ENCODE measurements at places on chromosomes 2 and 18.
A peak's percentile ranks its signal among the peaks of the same experiment; 100 is the strongest.

- no peak for DNase-seq
Measured at GRCh38 chr2:42359304-42359964, 1.6 kb downstream of the COX7A2L start.

- DNase-seq, result peak; percentile 47
Measured at GRCh38 chr2:217650716-217651360, 352.0 kb downstream of the TNS1 start.

GRCh38 chr2:191637182-191638078 lies 40.5 kb upstream of the NABP1 start:
- peak; percentile 62 for DNase-seq

GRCh38 chr2:44061876-44062275 lies 66.1 kb upstream of the LRPPRC start:
- DNase-seq, result no peak

DNA sequence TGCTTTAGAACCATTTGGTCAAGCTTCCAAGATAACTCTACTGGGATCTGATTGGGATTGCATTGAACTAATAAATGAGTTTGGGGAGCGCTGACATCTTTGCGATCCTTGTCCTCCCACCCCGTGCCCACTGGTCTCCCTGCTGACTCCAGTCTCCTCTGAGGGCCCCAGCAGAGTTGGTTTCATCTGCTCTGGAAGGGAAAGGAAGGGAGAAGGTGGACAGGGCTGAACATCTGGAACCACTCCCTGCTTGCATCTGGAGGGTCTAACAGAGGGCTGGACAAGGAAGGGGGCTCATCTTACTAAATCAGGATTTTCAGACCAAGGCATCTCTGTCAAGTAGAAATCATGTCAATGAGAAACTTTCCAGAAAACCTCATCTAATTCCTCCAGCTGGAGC lies 12.8 kb downstream of the GBX2 start:
- no peak for DNase-seq

DNA sequence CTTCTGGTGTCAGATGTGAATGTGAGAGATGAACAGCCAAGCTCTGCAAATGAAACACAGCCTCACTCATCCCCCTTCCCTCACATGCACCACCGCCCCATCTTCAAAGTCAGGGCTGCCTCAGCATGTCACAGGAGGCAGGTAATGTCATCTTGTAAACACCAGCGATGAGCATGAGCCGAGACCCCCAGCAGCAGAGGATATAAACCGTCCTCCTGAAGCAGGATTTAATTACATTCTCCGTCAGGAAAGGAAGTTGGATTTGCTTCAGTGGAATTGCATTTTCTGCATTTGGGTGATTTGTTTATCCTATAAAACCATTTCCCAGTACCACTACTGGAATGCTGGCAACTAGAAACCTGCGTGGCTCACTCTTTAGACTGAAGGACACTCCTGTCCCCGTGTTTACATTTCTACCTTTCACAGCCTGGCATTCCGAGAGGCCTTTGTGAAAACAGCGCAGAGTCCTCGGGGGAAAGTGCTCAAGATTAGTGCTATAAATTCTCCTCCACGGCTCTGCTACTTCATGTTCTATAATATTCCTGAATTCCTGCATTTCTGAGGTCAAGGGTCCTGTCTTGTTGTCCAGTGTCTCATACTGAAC lies 619.2 kb downstream of the IRS1 start:
- DNase-seq, result no peak

- no peak for DNase-seq
Measured at GRCh38 chr2:1837022-1837421, 92.7 kb upstream of the PXDN start.
